ENCODE measurements at places on chromosomes 13 and 19. TPM values are rescaled to one million over a fixed set of nuclear protein-coding genes. Genes with fewer than 3 reads are reported as not detected.
A peak's percentile ranks its signal among the peaks of the same experiment; 100 is the strongest.

DNA sequence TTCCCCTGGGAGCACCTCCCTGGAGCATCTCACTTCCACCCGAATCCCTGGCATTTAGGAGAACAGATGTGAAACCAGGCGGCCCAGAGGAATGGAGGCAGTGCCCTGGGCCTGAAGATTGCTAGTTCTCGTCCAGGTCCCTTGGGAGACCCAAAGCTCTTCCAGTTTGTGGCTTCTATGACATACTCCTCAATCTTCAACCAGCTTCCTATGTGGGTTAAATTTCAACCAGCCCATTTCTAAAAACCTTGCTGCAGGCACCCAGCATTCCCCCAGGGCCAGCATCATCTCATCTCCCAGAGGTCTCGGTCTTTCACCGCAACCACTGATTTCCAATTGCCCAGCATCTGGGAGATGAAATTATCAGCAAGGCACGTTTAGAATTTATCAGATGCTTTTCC is 46.0 kb upstream of the STK24 start:
- DNase-seq: no peak

- no peak for DNase-seq
These were observed 57.1 kb upstream of the HTR2A start for GRCh38 chr13:46953941-46954340.

GRCh38 chr13:110388108-110388943 is 81.2 kb downstream of the COL4A2 start:
- peak; percentile 84 for DNase-seq

- peak; percentile 81 for DNase-seq
These were observed 10.7 kb downstream of the PTGIR start for GRCh38 chr19:46614114-46614722.

DNA sequence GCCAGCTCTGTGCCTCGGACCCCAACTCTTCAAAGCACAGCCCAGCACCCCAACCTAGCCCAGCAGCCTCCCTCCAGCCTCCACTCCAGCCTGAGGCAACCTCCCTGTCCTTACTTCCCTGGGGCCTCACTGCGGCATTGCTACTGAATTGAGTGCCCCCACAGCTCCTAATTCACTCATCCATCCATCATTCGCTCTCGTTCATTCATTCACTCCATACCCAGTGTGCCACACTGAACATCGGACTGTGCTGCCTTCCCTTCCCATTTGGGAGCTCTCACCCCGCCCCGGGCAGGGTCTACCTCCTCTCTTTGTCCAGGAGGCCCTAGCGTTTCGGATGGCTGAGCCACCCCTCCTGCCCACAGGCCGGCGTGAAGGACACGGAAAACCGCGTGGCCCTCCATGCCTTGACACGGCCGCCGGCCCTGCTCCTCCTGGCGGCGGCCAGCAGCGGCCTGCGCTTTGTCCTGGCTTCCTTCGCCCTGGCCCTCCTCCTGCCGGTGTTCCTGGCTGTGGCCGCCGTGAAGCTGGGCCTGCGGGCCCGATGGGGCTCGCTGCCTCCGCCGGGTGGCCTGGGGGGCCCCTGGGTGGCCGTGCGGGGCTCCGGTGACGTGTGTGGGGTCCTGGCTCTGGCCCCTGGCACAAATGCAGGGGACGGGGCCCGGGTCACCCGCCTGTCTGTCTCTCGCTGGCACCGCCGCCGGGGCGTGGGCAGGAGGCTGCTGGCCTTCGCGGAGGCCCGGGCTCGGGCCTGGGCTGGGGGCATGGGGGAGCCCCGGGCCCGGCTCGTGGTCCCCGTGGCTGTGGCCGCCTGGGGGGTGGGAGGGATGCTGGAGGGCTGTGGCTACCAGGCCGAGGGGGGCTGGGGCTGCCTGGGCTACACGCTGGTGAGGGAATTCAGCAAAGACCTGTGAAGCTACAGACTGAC is 1.3 kb downstream of the NAT14 start:
- no peak for DNase-seq

DNA sequence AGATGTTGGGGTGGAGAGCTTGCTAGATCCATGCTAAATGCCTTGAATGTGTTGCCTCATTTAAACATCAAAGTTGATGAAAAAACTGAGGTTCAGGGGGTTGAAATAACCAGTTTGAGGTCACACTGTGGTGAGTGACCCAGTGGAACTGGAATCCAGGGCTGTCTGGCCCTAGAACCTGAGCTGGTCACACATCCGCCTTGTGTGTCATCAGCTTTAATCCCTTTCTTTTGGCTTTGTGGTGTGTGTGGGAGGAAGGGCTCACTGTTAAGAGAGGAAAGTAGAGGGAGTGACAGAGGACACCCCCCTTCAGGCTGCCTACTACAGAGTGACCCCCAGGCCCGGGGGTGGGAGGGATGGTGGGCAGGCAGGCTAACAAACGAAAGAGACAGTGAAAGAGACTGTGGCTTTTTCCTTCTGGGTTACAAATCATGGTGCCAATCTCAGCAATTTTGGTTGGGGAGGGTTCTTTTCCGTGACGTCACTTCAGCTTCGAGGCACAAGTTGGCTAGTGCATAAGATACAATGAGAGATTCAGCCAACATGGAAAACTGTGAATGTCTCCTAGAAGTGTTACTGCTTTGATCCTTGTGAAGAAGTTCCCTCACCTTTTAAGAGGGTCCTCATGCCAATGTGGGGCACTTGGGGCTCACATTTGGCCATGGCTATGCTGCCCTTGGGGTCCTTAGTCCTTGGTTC is 164.9 kb downstream of the DLEU7 start:
- no peak for DNase-seq

MAST1 gene
- not detected for total RNA-seq

TGFBR3L gene
- total RNA-seq: not detected

SMIM24 gene
- not detected for total RNA-seq

POSTN gene
- total RNA-seq: 14.0 TPM

Measured in thyroid gland (tissue), 4 donors.